ENCODE measurements at places on chromosomes 2 and 18.

DNA sequence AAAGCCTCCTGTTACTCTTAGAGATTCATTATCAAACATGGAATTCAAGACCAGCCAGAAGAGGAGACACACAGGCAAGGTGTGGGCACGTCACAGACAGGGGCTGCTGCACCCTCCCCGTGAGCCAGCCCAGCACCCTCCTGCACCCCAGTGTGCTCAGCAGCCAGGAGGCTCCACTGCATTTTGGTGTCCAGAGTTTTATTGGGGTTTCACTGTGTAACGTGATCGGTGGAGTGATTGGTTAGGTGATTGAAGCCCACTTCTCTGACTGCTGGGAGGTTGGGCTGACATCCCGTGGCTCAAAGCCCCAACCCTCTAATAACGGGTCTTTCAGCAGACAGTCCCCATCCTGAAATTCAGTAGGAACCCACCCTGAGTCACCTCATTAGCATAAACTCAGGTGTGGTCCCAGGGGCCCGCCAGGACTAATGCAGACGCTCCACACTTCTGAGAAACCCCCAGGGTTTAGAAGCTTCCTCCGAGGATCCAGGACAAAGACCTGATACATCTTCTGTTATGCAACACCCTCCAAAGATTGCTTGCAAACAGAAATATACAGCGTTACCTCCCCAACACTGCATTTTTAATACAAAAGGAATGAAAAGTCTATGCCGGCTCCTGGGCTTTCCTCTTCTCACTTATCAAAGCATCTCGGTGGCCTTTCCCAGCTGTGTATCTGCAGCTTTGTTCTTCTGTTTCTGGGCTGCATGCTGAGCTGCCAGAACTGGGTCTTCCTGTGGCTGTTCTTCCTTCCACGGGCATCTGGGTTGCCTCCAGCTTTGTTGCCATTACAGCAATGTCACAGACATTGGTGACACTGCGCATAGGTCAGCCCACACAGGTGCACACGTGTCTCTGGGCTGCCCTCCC lies 43.7 kb upstream of the SNED1 start:
- DNase-seq: no peak

DNA sequence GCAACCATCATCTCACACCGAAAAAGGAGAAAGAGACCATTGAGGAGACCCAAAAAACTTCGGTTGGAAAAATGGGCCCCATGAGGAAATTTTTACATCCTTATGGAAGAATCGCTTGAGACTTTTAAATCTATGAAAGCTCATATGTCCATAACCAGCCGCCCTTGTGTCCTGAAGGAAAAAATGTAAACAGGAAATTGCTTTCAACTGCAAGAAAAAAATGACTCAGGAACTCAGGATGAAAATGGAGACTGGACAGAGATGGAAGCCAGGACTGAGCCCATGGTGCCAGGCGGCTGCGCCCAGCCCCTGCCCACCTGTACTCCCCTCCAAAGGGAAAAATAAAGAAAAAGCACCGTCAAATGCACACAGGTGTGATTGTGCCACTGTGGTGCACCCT lies 81.5 kb upstream of the SLC66A3 start:
- DNase-seq: no peak

GRCh38 chr2:86518481-86518880 lies 44.8 kb downstream of the CHMP3 start:
- DNase-seq: peak; percentile 51

GRCh38 chr18:35693829-35694228 lies 112.3 kb downstream of the GALNT1 start:
- DNase-seq: no peak

GRCh38 chr2:101408925-101409324 lies 21.6 kb upstream of the CREG2 start:
- no peak for DNase-seq

- DNase-seq: no peak
Observed at GRCh38 chr2:72036595-72036994, 111.1 kb downstream of the CYP26B1 start.

DNA sequence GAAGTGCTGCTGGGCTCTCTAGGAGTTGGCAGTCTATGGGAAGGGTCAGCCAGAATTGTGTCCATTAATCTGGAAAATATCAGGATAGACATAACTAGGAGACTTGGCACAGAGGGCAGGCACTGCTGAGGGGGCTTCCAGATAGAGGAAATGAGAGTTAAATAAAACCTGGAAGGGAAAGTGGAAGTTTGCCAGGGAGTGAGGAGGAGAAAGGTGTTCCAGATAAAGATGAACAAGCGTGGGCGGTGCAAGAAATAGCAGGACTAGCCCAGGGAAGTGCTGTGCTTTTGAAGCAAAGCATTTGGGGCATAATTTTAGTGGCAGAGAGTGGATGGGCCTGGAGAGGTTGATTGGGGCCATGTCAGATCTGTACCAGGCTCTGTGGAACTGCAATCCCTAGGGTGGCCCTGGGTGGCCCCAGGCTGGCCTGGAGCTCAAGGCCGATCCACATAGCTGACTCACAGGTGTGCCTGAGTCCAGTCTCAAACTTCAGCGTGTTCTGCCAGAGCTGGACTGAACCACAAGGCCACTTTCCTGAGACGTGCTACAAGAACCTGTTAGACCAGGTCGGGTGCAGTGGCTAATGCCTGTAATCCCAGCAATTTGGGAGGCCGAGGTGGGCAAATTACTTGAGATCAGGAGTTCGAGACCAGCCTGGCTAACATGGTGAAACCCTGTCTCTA lies 26.9 kb downstream of the GALM start:
- no peak for DNase-seq

GRCh38 chr18:79587779-79588635 lies 91.6 kb upstream of the CTDP1 start:
- no peak for DNase-seq

GRCh38 chr2:17646081-17646554 lies 105.6 kb downstream of the VSNL1 start:
- peak; percentile 15 for DNase-seq

- DNase-seq: no peak
Observed at GRCh38 chr2:234444242-234444730, 52.6 kb downstream of the ARL4C start.

DNA sequence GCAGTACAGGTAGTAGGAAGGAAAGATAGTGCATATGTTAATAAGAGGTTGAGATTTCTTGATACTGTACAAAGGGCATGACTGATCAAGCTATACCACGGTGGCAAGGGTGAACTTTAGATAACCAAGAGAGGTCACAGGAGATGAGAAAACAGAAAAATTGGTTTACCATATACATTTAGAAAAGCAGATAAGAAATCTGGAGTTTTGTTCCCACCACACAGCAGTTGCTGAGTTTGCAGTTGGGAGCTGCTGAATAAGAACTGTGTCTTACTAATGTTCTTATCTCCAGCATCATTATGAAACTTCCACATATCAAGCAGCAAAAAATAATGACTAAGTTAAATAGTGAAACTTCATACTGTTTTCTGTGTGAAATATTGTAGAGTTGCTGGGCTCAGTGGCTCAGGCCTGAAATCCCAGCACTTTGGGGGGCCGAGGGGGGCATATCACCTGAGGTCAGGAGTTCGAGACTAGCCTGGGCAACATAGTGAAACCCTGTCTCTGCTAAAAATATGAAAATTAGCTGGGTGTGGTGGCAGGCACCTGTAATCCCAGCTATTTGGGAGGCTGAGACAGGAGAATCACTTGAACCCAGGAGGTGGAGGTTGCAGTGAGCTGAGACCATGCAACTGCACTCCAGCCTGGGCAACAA lies 12.0 kb upstream of the IMPACT start:
- DNase-seq: no peak

All from CD4-positive, alpha-beta T cell treated with Interleukin-1 beta for 1 hour (primary cell).